ENCODE measurements at places on chromosomes 1 and 21.

- DNase-seq: no peak
These were observed 11.3 kb downstream of the COA7 start for GRCh38 chr1:52686830-52687229.

DNA sequence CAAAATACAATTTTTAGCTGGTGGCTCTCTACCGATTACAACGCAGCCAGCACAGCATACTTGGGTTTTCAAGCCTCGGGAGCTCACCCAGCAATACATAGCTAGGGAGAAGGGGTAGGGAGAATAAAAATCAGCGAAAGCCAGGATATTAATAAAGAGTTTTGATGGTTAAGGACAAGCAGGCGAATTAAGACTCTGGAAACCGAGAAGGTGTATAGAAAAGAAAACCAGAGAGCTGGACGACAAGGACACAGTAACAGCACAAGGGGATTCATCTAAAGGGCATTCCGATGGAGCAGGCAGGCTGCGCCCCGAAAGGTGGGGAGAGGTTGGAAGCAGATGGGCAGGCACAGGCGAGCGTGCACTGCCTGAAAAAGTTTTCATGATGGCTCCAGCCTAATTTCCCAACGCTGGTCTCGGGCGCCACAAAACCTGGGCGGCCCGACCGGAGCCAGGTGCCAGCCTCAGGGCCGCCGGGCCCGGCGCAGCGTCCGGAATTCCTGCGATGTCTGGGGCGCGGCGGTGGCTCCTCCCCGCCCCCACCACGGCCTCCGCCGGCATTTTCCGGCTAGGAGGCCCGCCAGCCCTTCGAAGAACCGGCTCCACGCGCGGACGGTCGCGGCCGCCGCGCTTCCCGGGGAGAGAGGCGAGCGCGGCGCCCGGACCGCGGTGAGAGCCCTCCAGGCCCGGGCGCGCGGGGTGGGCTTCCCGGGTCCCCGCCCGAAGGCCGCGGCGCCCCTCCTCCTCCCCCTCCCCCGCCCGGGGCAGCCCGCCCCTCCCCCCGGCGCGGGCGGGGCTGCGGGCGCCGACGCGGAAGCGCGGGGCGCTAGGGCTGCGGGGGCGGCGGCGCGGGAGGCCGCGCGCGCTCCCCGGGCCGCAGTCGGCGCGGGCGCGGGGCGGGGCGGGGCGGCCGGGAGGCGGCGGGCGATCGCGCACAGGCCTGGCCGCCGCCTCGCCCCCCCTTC, 774 bp upstream of the DYRK1A start:
- peak; percentile 93 for DNase-seq

- no peak for DNase-seq
These were observed 142.8 kb downstream of the ZZZ3 start for GRCh38 chr1:77539519-77540142.

DNA sequence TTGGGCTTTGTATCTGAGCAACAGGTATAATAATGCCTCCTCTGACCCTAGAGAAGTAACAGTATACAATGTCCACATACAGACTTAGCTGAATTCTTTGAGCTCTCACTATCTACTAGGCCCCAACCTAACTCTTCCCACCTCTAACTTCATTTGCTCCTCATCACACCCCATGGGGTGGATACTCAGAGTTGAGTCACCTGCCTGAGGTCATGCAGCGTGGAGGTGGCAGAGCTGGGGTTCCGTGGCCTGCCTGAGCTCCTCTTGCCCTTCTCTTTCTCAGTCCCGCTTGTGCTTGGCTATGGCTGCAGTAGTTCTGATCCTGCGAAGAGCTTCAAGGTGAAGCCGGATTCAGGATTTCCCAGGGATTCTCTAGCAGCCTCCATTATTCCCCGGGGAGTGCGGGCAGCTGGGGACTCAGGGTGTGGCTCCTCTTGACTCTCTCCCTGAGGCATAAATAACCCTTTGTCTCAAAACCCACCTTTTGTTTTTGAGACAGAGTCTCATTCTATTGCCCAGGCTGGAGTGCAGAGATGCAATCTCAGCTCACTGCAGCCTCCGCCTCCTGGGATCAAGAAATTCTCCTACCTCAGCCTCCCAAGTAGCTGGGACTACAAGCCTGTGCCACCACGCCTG, 29.9 kb upstream of the ACTL8 start:
- DNase-seq: no peak

DNA sequence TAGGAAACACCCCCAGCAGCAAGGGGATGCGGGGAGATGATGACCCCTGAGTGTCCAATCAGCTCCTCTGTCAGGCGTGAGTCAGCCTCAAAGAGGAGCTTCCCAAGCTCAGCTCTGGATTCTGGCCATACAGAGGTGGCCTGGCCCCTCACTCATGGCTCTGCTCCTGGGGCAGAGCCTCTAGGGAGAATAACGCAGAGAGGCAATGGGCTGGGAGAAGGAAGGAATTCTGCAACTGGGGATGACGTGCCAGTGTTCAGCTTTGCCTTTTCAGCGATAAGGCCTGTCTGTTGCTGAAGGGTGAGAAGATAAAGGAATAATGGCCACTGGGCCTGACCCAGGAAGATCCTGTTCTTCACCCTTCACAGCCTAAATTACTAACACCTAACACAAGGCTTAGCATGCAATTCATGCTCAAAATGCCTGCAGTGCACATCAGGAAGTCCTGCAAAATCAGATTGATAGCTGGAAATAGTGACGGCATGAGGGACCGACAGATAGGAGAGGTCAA, 92.2 kb downstream of the TBX19 start:
- no peak for DNase-seq

DNA sequence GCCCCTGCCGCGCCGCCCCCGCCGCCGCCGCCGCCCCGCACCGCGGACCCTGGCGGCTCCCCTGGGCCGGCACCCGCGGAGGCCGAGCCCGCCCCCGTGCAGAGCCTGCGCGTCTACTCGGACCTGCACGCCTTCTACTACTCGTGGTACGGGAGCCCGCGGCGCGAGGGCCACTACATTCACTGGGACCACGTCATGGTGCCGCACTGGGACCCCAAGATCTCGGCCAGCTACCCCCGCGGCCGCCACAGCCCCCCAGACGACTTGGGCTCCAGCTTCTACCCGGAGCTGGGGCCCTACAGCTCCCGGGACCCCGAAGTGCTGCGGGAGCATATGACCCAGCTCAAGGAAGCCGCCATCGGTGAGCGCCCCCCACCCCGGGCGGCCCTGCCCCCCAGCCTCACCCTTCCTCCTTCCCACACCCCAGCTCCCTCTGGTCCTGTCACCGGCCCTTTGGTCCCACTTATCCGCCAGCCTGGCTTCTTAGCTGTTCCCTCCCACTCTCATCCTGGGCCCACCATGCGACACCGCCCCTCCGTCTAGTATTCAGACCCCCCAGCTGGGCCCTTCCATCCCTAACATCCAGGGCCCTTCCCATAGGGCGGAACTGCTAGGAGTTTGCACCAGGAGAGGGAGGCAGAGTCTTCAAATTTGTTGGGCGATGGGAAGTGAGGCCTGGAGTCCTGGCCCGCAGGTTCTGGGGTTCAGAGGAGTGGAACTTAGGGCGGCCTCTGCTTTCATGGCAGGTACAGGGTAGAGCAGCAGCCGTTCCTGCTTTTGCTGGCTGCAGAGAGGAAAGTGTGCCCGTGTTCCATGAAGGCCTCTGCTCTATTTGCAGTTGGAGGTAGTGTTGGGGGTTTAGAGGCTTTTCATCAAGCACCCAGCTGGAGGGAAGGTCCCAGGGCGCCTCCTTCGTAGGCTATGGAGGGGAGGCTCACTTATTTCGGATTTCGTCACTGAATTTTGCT, 1.0 kb downstream of the MANEAL start:
- DNase-seq: no peak

Measured in small intestine (tissue), 16 donors.